ENCODE measurements at places on chromosomes 11 and 22. TPM values are rescaled to one million over a fixed set of nuclear protein-coding genes. Genes with fewer than 3 reads are reported as not detected.

Gene AMOTL1
- total RNA-seq = 2.0 TPM

Gene TYR
- not detected for total RNA-seq

Gene NCR3LG1
- total RNA-seq = 4.1 TPM

Gene OR52A1
- total RNA-seq = not detected

Gene SLC25A17
- 9.0 TPM for total RNA-seq

Gene SLC43A1
- total RNA-seq = 8.0 TPM

Gene CASP12
- not detected for total RNA-seq

Gene ZBTB16
- total RNA-seq = 17.2 TPM

Gene POLD4
- total RNA-seq = 45.9 TPM

Gene ASPHD2
- total RNA-seq = 2.4 TPM

Gene CHRM1
- total RNA-seq = not detected

Gene KRTAP5-2
- total RNA-seq = not detected

Gene NDUFC2
- 36.9 TPM for total RNA-seq

Gene ADAMTS15
- not detected for total RNA-seq

Gene GGT1
- total RNA-seq = 54.3 TPM

Gene BARX2
- not detected for total RNA-seq

Gene SORL1
- 331 TPM for total RNA-seq

Gene FADD
- 8.2 TPM for total RNA-seq

Gene PATE2
- not detected for total RNA-seq

Gene VWA5A
- total RNA-seq = 4.7 TPM

Gene CEND1
- total RNA-seq = 0.63 TPM

Gene HTR3B
- total RNA-seq = not detected

Gene SOX10
- total RNA-seq = not detected

Gene AGBL2
- total RNA-seq = 8.2 TPM

Gene FIBIN
- total RNA-seq = not detected

Gene GAS2L1
- total RNA-seq = 2.5 TPM

Gene OR6T1
- total RNA-seq = not detected

Gene TRIM49
- not detected for total RNA-seq

Gene ABTB2
- total RNA-seq = 0.55 TPM

Gene ALKBH3
- total RNA-seq = 28.8 TPM

Gene NCAPH2
- total RNA-seq = 97.0 TPM

Gene C1QTNF4
- total RNA-seq = 1.6 TPM

Gene SMC1B
- not detected for total RNA-seq

Gene RASGRP2
- total RNA-seq = 464 TPM

Gene FXYD6
- not detected for total RNA-seq

Gene AQP11
- not detected for total RNA-seq

Gene CDC42EP2
- not detected for total RNA-seq

Gene MAML2
- 34.9 TPM for total RNA-seq

Gene MEI1
- 60.9 TPM for total RNA-seq

Gene OOSP1
- not detected for total RNA-seq
